ENCODE measurements at places on chromosomes 4 and X.

DNA sequence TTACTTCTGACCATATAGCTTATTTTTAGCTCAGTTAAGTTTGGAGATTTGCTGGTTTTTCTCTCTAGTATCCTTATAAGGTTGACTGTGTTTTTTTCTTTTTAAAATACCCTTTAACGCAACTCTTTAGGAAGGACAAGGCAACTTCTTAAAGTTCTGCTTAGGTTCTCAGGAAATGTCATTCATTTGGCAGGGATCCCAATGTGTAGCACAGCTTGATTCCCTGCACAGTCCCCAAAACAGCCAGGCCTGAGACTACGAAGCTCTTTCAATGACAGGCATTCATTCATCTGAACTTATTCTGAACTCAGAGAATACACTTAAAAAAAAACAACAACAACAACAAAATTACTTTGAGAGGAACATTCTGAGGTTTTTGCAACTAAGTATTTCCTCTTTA, 1765.8 kb downstream of the PCDH7 start:
- DNase-seq: no peak

- no peak for DNase-seq
Observed at GRCh38 chr4:139635966-139636365, 29.7 kb upstream of the MGST2 start.

DNA sequence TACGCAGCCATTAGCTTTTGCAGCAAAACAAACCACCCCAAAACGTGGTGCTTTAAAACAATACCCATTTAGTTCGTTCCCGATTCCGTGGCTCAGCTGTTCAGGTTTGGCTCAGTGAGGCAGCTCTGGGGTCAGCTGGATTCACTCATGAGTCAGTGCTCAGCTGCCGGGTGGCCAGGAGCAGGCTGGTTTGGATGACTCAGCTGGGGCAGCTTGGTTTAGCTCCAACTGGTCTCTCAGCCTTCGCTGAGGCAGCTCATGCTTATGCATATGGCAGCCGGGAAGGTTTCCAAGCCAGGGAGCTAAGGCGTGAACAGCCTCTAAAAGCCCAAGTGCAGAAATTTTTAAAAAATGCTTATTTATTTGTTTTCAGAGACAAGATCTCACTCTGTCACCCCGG, 13.3 kb upstream of the CD99 start:
- DNase-seq: no peak

- no peak for DNase-seq
Observed at GRCh38 chr4:165312506-165312905, 15.0 kb upstream of the MSMO1 start.

DNA sequence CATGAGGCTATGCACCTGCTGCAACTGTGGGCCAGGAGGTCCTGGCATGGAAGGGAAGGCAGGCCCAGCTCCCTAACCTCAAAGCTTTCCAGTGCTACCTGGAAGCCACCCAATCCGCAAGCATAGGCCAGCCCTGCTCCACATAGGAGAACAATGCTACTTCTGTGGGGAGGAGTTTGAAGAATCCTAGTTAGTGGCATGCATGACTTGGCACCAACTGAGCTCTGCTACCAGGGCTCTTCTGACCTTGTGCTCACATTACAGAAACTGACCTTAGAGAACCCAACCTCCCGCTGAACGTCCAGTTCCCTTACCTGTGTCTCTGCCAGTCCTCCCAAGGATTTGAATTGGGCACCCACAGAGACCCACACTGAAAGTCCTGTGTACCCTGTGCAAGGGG, 58.8 kb downstream of the USP46 start:
- no peak for DNase-seq

DNA sequence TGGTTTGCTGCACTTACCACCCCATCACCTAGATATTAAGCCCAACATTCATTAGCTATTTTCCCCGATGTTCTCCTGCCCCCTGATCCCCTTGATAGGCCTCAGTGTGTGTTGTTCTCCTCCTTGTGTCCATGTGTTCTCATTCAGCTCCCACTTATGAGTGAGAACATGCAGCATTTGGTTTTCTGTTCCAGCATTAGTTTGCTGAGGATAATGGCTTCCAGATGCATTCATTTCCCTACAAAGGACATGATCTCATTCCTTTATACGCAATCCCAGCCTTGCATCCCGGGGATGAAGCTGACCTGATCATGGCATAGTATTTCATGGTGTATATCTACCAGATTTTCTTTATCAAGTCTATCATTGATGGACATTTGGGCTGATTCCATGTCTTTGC, 99.0 kb upstream of the DCAF12L2 start:
- DNase-seq: no peak

DNA sequence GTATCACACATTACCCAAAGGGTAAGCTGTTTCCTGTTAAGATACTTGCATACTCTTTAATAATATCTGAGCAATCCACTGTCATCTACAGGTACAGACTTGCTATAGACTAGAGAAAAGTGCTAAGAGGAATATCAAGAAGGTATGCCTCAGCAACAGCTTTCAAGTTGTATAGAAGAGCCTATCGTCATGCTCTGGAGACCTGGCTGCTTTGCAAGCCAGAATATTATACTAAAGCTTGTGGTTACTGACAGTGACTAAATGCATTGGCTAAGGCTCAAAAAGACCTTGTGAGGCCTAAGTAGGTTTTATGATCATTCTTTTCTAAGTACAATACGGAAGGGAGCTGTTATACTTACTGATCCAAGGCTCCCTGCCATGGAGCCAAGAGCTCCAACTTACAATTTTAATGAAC, 11.3 kb downstream of the LAMP2 start:
- no peak for DNase-seq

DNA sequence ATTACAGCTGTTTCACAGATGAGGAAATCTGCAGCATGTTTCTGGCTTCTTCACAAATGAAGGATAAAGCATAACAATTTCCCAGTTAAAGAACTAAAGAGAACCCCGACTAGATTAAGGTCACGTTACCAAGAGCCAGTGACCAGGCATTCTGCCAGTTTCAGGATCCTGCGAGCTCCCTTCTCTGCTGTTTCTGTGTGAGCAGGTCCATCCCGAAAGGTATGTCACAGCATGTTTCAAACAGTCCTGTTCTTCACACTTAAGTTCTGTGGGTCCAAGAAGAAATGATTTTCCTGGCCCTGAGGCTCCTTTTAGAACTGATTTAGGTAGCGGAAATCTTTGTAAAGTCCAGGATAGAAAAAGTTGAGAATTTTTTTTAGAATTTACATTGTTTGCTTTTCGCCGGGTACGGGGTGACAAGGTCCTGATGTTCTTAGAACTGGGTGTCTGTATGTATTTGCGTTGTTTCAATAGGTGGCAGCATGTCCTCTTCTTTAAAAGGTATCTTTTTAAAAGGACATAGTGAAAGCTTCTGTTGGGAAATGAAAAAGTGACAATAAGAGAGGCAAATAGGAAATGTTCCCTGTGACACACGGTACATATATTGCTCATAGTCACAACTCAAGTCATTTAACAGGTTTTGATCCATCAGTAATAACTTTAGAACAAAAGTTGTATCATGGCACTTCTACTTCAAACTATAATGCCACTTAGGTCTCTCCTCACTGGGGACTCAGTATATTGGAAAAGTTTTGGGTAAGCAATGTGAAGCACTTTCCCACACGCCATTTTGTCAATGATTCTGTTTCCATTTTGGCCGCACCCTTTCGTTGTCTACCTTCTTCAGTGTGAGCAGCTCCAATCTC, 18.4 kb downstream of the IL21 start:
- no peak for DNase-seq

DNA sequence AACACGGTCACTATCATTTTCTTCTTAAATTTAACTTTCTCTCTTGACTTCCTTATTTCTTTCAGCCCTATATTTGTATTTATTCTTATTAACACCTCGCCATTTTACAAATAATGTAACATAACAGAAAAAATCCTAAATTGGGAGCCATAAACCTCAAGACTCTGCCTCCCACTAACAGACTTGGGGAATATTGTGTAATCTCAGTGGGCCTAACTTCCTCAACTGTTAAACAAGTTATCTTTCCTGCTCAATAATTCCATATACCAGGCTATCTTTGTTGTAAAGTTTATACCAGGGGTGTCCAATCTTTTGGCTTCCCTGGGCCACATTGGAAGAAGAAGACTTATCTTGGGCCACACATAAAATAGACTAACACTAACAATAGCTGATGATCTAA, 26.2 kb downstream of the PRSS12 start:
- no peak for DNase-seq

GRCh38 chr4:163196926-163197480, 30.3 kb upstream of the NAF1 start:
- DNase-seq: no peak
